GM18507 (cell line): ENCODE measurements at places on chromosomes 7 and 10.
A peak's percentile ranks its signal among the peaks of the same experiment; 100 is the strongest.

GRCh38 chr7:151249034-151249731 is 689 bp upstream of the SMARCD3 start:
- DNase-seq: no peak

DNA sequence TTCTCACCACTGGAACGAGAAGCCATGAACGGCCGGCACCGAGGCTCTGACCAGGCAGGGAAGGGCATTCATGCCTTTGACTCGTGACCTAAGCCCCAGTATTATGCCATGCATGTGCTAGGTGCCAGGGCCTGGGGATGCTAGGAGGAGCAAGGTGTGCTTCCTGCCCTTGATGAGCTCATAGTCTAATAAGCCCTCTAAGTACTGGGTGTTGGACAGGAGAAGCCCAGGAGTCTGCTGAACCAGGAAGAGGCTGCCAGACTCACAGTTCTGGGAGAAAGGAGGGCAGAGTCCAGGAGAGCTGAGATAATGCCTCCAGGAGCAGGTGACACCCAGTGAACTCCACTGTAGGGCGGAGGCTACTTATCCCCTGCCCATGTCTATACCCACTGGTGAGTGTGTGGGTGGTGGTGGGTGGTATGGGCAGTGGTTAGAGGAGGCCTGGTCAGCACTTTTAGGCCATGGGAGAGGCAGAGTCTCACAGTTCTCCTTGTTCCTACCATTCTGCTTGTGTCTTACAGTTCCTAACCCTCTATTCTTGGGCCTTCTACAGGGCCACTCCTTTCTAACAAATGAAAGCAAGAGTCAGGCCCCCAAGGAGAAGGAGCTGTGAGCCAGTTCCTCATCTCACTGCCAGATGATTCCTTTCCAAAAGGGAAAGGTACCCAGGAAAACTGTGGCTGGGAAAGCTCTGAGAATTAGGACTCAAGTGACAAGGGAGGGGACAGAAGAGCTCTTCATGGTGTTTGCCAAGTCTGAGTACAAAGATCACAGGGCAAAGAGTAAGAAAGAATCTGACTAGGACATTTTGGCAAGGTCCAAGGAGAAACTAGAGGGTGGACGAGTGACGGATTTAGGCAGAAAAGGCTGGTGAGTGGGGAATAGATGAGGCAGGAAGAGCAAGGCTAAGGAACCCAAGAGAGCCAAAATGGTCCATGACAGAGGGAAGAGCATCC is 3.6 kb upstream of the MXI1 start:
- no peak for DNase-seq

GRCh38 chr7:90599892-90600555 is 3.9 kb downstream of the CDK14 start:
- DNase-seq: no peak

GRCh38 chr10:24894728-24895127 is 57.7 kb downstream of the PRTFDC1 start:
- no peak for DNase-seq

GRCh38 chr7:155590215-155591018 is 44.1 kb upstream of the CNPY1 start:
- no peak for DNase-seq

GRCh38 chr10:98242823-98243222 is 25.2 kb downstream of the LOXL4 start:
- no peak for DNase-seq

GRCh38 chr7:73681031-73681430 is 2.2 kb downstream of the DNAJC30 start:
- no peak for DNase-seq

DNA sequence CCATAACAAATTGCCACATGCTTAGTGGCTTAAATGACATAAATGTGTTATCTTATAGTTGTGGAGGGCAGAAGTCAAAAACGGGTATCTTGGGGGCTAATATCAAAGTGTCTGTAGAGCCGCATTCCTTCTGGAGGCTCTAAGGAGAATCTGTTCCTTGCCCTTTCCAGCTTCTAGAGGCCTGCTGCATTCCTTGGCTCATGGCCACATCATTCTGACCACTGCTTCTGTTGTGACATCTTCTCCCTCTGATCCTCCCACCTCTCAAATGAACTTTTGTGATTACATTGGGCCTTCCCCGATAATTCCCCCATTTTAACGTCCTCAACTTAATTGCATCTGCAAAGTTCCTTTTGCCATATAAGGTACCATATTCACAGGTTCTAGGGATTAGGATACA is 76.1 kb downstream of the CYP26A1 start:
- DNase-seq: no peak

- no peak for DNase-seq
These were observed 91.1 kb downstream of the TRRAP start for GRCh38 chr7:98969386-98969785.

- no peak for DNase-seq
These were observed 383.2 kb downstream of the TCERG1L start for GRCh38 chr10:130928306-130928705.

DNA sequence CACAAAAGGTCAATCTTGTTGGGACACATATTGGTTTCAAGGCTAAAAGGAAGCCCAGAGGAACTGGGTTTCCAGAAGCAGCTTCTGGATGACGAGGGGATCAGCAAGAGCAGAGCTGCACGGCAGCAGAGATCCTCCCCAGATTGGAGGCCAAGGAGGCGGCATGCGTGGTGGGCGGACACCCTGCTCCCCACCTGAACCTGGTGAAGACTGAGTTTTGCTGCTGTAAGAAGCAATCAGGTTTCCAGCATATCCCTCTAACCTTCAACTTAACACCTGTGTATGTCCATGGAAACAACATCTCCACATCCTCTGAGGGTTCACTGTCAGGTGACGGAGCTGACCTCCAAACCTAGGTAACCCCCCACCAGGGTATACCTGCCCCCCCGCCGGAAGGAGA is 35.1 kb downstream of the SLIT1 start:
- no peak for DNase-seq

GRCh38 chr7:158409120-158409519 is 178.5 kb downstream of the PTPRN2 start:
- no peak for DNase-seq

DNA sequence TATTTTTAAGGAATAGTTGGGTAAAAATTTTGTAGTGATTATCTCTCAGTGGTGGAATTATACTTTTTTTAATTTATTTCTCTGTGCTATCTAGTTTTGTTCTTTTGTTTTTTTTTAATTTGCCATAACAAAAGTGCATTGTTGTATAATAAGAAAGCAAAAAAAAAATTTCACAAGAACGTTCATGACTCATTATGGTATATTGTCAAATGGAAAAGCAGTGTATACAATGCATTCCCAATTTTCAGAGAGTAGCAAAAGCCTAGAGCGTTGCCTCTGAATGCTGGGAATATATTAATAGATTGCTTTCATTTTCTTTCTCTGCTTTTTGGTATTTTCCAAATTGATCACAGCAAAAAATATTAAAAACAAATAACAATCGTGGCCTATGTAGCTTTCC is 46.3 kb upstream of the GPAM start:
- DNase-seq: no peak

DNA sequence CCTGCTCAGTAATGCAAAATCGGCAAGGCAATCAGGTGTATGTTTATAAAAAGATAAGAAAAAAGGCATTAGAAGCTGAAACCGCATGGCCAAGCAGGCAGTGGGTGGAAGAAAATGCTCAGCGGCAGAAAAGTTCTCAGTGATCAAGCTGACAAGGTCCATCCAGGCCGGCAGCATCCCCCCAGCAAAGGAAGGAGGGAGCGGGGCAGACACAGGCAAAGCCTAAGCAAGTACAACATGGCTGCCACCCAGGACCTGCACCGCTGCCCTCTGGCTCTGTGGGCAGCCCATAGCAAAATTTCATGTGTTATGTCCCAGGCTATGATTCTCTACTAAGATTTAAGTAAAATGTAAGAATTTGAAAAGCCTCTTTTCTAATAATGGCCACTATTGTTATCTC is 45.4 kb downstream of the MRPS24 start:
- no peak for DNase-seq

GRCh38 chr7:99037327-99037940 is 106.5 kb downstream of the SMURF1 start:
- no peak for DNase-seq

GRCh38 chr7:72098807-72099580 is 313.1 kb downstream of the CALN1 start:
- DNase-seq: no peak

- DNase-seq: no peak
These were observed 152.9 kb downstream of the SNX10 start for GRCh38 chr7:26444555-26444954.

DNA sequence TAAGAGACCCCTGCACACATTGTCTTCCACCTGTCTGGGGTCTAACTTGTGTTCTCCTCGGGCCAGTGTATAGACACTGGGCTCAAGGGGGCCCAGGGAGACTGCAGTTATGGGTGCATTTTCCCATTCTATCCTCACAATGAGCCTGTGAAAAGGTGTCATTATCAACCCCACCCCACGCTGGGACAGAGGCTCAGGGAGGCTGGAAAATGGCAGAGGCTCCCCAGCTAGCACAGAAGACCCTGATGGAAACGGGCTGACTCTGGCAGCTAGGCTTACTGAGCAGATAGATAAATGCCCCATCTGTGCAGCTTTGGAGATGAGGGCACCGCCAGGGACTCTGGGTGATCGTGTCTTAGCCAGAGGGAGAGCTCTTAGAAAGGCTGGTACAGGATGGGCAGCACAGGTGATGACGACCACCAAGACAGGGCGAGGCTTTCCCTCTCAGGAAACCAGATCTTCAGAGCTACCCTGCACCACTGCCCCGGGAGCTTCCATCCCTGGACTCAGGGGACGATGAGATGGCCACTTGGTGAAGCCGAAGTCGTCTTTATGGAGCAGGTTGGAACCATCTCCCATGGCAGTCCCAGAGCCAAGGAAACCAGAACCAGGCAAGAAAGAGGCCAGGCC is 58.2 kb upstream of the CHST15 start:
- no peak for DNase-seq

DNA sequence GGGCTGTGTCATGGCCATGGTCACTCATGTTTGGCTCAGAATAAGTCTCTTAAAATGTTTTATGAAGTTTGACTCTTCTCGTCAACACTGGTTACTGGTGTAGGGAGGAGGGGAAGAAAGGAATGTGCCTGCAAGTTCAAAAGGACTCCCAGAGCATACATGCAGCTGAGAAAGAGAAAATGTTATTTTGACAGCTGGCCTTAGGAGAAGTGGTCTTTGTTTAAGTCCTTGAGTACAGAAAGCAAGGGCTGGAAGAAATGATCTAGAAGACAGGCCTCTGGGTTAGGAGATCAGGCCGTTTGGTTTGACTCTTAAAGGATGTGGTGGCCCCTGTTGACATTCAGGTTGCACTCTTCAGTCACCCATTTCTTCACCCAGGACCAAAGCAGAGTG is 245.5 kb downstream of the REEP3 start:
- DNase-seq: no peak

- DNase-seq: no peak
These were observed 103.8 kb downstream of the CNNM2 start for GRCh38 chr10:103021900-103022293.

DNA sequence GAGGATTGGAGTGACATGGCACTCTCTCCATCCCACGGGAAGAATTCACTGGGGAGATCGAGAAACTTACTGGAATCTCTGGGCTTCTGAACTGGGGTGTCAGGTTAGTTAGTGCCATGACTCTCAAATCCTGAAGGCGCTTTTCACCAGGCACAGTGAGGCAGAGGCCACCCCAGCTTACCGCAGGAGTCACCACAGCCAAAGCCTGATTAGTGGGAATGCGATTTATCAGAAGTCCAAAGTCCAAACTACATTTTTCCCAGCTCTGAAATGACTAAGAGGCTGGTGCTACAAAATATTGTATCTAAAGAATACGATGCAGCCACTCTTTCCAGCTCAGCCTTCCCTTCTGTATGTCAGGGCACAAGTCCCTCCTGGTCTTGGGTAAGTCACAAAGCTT is 334.8 kb upstream of the SHH start:
- no peak for DNase-seq

DNA sequence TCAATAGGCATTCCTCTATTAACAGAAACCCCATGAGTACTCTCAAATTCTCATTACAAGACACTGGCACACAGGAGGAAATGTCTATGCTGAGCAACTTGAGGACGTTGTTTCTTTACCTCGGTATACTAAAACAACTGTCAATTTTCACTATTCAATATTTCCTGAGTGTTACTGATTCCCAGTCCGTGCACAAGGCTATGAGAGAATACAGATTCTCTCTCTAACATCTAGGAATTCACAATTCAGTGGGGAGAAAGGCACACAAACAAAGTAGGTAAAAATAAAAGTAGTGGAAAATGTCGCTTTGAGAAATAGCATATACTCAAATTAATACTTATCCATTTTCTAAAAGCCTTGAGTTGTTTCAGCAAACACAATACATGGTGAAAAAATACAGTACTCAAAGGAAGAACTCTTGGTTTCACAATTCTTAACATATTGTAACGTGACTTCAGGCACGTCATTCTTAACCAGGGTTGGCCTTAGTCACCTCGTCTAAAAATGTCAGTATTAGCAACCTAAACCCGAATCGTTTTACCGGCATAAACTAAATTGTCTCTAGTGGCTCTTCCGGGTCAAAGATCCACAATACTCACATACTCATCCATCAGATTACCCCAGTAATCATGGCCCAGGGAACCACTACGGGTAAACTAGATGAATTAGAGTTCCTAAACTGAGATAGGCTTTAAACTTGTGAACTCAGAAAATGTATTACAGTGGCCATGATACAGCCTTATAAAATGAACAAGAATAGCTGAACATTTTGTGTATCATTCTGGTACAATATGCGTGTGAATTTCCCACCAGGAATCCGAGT is 1.5 kb downstream of the IPMK start:
- DNase-seq: no peak

GRCh38 chr10:32057036-32057372 is 779 bp upstream of the KIF5B start:
- no peak for DNase-seq

GRCh38 chr10:101726115-101726387 is 31.1 kb upstream of the FBXW4 start:
- no peak for DNase-seq

- peak; percentile 46 for DNase-seq
These were observed 135.8 kb downstream of the CAMK1D start for GRCh38 chr10:12484941-12485805.

DNA sequence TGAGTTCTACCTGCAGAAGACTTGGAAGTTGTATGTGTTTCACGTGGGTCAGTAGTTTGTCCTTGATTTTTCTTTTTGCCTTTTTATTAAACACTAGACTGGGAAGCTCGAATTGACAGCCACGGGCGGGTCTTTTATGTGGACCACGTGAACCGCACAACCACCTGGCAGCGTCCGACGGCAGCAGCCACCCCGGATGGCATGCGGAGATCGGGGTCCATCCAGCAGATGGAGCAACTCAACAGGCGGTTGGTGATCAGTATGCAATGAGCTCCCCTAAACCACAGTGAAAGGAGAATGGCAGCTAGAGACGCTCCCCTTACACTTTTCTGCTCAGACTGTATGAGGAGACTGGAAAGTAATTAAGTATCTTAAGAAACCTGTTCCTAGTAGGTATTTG is 126.7 kb upstream of the STK17A start:
- DNase-seq: no peak

- DNase-seq: no peak
These were observed 613.7 kb upstream of the MKI67 start for GRCh38 chr10:128739930-128740329.

GRCh38 chr10:113099431-113100183 is 149.6 kb downstream of the TCF7L2 start:
- no peak for DNase-seq
